ENCODE measurements at places on chromosomes 16 and 17.

DNA sequence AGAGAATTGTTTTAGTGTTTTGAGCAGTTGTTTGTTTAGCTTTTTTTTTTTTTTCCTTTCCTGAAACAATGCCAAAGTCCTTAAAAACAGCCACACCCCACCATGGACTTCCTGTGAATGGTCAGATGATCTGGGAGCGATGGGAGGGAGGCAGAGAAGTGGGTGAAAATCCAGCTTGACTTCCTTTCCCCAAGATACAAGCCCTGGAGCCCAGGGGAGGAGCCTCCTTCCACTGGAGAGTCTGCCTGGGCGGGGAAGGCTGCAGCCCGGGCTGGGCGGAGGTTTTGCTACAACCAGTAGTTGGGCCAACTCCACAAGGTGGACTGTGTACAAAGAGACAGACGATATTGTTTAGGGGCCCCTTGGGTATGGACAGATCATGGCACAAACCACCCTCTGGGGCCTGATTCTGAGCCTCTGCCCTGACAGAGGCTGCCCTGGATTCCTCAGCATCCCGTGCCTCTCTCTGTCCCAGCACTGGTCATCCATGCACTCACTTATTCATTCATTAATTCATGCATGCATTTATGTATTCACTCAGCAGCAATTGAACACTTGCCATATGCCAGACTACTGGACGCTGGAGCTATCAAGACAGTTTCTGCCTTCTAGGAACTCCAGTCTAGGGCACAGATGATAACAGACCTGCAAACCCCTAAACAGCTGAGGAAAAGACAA lies 29.8 kb downstream of the WSB1 start:
- DNase-seq, result no peak

GRCh38 chr17:10718547-10718946 lies 11.3 kb downstream of the TMEM220 start:
- no peak for DNase-seq

- no peak for DNase-seq
These were observed 27.1 kb upstream of the SNN start for GRCh38 chr16:11640987-11641817.

DNA sequence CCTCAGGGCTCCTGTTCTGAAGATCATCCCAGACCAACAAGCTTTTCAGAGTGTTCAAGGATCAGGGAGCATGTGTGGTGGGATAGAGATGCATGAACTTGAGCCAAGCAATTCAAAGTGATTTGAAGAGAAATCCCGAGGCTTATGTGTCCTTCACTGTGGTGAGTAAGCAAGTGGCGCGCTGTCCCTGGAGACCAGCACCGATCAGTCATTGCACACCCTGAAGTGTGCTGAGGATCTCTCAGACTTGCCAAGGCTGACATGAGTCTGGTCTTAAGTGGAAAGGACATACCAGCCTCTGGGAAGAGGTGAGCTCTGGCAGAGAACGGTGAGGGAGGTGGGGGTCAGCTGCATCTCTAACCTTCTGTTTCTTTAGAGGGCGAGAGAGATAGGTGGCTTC lies 43.8 kb upstream of the CDH13 start:
- no peak for DNase-seq

DNA sequence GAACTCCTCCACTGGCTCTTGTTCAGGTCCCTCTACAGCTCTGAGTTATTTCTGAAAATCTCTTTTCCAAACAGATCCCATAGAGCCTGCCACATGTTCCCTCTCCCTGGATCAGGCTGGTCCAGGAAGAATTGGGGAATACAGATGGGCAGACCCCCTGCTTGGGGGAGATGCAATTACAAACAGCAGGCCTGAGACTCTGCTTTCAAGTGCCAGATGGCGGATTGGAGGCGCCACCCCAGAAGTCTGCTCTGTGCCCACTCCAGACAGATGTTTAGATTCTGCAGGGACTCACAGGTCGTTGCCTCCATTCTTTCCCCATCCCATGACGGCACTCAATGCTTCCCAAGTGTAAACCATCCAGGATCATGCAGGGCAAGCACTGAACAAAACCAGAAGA lies 316.6 kb downstream of the SLC39A11 start:
- DNase-seq, result no peak

DNA sequence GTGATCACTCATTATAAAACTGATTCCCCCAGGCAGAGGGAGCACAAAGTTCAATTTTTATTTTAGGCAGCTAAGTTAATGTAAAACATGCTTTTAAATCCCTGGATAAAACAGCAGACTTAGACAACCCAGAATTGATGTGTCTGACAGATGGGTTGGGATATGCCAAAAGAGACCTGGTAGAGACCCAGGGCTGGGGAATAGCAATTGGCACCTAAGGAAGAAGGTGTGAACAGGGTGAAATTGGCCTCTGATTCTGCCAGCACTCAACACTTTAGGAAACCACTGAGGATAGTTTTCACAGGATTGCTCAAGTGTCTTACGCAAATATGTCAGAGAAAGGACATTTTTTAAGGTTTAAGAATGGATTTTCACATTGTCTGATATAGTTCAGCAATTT lies 938.2 kb upstream of the CDH8 start:
- DNase-seq, result no peak

DNA sequence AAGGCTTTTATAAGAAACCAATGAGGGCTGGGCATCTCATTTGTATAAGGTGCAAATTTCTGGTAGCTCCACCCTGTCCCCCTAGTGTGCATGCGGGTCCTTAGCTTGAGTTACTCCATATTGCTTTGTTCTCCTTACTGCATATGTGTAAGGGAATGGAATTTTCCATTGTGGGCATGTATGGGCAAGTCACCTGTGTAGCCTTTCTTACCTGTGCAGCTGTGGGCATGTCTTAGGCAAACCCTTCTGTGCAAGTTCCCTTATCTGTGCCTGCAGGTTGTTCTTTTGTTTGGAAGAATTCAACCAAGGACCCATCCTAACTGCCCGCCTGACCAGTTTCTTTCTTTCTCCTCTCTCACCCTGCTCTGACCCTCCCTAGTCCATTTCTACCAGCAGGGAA lies 122.8 kb upstream of the HS3ST4 start:
- DNase-seq, result no peak

- DNase-seq, result no peak
These were observed 8.6 kb downstream of the NUDT16L1 start for GRCh38 chr16:4701791-4702465.

- no peak for DNase-seq
These were observed 161.4 kb downstream of the GRIN2A start for GRCh38 chr16:10020866-10021265.

DNA sequence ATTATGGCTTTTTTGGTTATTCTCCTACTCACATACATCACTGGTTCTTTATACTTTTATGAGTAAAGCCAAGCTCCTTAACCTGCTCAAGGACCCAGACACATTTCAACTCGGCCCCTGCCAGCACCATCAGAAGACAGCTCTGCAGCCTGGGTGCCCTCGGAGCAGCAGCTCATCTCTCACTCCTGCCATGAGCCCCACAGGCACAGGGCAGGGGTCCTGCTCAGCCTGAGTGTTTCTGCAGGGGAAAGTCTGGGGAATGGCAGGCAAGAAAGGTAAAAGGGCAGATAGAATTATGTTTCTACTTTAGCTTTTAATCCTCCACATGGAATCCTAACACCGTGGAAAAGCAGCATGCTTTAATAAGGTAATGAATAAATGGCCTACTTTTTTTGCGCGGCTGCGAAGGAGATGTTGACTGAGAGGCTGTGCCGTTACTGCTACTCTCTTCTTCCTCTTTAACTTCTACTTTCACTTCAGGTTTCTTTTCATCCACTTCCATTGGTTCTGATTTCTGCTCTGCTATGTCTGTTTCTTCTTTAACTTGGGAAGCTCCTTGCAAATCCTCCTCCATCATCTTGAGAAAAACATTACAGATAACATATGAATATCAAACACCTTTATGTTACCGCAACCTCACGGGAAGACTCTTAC lies 50.1 kb upstream of the TRAP1 start:
- no peak for DNase-seq

GRCh38 chr16:3623642-3624041 lies 12.2 kb upstream of the SLX4 start:
- DNase-seq, result no peak

- no peak for DNase-seq
These were observed 486 bp downstream of the PIGS start for GRCh38 chr17:28570716-28571360.

- DNase-seq, result no peak
These were observed 1.0 kb downstream of the LMF1 start for GRCh38 chr16:969508-970385.

GRCh38 chr17:12815642-12816141 lies 26.4 kb downstream of the ARHGAP44 start:
- no peak for DNase-seq

GRCh38 chr16:58502217-58502921 lies 2.4 kb downstream of the NDRG4 start:
- no peak for DNase-seq

GRCh38 chr16:25411396-25412081 lies 153.9 kb upstream of the ZKSCAN2 start:
- no peak for DNase-seq

Data from CD4-positive, alpha-beta T cell (primary cell).